Upper lobe of right lung (tissue), 1 donor: ENCODE measurements at places on chromosomes 1 and 21. TPM values are rescaled to one million over a fixed set of nuclear protein-coding genes. Genes with fewer than 3 reads are reported as not detected.

Gene ESRRG
- 0.29 TPM for total RNA-seq

Gene RAB42
- total RNA-seq = 5.5 TPM

Gene PLD5
- 0.87 TPM for total RNA-seq

Gene FCRL1
- total RNA-seq = 1.4 TPM

DNA sequence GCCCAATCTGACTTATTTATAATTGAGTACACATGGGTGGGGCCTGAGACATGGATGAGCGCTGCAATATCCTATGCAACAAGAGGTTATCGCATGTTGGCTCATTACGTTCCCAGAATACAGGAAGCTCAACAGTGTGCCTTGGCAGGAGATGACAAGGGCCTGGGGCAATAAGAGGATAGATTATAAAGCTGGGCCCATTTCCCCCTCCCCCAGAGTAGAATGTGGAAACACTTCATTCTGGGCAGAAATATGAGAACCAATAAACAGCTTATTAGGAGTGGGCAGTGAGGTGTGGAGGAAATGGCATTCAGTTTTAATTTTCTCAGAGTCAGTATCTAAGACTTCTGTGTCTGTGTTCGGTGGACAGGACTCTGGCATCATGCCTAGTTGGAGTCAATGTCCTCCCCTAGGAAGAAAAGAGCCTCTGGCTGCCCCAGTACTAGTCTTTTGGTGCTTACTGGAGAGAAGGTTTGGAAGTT is 92.8 kb downstream of the PIK3R3 start:
- H3K4me3 ChIP-seq = no peak overlapping the region
- no peaks in the 10 kb centered on the region for H3K36me3 ChIP-seq
- peaks cover 16% of the 10 kb centered on the region for H3K4me1 ChIP-seq
- no peaks in the 10 kb centered on the region for H3K27me3 ChIP-seq

DNA sequence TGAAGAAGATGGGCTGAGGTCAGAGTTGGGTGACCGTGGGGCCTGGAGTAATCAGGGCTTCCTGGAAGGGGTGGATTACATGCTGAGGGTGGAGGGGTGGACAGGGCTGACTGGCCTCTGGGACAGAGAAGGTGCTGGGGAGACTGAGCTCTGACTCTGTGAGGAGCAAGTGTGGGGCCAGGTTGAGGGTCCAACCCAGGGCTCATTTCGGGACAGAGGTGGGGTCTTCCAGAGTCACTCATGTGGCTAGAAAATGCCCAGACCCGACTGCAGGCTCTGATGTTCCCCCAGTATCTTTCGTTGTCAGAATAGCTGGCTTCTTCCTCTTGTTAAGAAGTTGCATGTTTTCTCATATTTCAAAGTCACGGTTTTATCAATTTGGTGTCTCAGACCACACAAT is 311.8 kb downstream of the PTPRU start:
- no peaks in the 10 kb centered on the region for H3K27me3 ChIP-seq
- H3K27ac ChIP-seq = no peak overlapping the region
- H3K4me1 ChIP-seq = no peaks in the 10 kb centered on the region
- peak; percentile 38 for DNase-seq
- no peaks in the 10 kb centered on the region for H3K36me3 ChIP-seq

DNA sequence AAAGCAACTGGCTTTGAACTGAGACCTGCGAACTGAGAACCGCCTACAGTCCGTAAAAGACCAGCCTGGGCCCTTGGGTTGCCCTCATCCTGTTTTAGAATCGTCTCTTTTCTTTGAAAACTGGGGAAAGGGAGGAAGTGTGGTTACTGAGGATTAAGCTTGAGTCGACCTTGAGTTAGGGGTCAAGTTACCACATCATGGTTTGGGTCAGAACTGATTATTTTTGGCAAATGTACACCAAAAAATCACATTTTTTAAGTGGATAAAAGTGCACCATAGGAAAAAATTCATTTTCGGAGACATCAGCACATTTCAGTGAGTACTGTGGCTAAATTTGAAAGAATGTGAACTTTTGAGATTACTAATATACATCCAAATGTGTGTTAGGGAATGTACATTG is 76.9 kb upstream of the KAZN start:
- DNase-seq = no peak
- peak overlapping the region; percentile 42 for H3K27ac ChIP-seq
- H3K4me3 ChIP-seq = no peak overlapping the region
